ENCODE measurements at places on chromosomes 7 and 10. TPM values are rescaled to one million over a fixed set of nuclear protein-coding genes. Genes with fewer than 3 reads are reported as not detected.

The AGR2 gene
- polyA plus RNA-seq, result 66.0 TPM

The LRRC4 gene
- polyA plus RNA-seq, result 9.7 TPM

The EIF5AL1 gene
- polyA plus RNA-seq, result 1.6 TPM

The MEST gene
- polyA plus RNA-seq, result 569 TPM

The LLCFC1 gene
- polyA plus RNA-seq, result 0.40 TPM

The SLC29A3 gene
- polyA plus RNA-seq, result 8.7 TPM

The DEPP1 gene
- polyA plus RNA-seq, result 10.3 TPM

The PON1 gene
- polyA plus RNA-seq, result 0.41 TPM

The PDZD7 gene
- 2.8 TPM for polyA plus RNA-seq

The PSD gene
- polyA plus RNA-seq, result 12.2 TPM

The GOLGA7B gene
- polyA plus RNA-seq, result 1.0 TPM

The WAC gene
- 145 TPM for polyA plus RNA-seq

The GCC1 gene
- polyA plus RNA-seq, result 17.0 TPM

The SLC4A2 gene
- polyA plus RNA-seq, result 115 TPM

The ARHGEF35 gene
- 18.4 TPM for polyA plus RNA-seq

The EPDR1 gene
- polyA plus RNA-seq, result 19.8 TPM

The AEBP1 gene
- polyA plus RNA-seq, result 69.2 TPM

The HTR5A gene
- polyA plus RNA-seq, result not detected

The HELLS gene
- 44.2 TPM for polyA plus RNA-seq

The CADPS2 gene
- polyA plus RNA-seq, result 48.0 TPM

The TUBB8 gene
- polyA plus RNA-seq, result 1.5 TPM

The KBTBD2 gene
- polyA plus RNA-seq, result 52.7 TPM

The ADCY1 gene
- 3.6 TPM for polyA plus RNA-seq

The CYP2E1 gene
- polyA plus RNA-seq, result 1.3 TPM

The WDR86 gene
- polyA plus RNA-seq, result 34.9 TPM

The GLI3 gene
- polyA plus RNA-seq, result 16.5 TPM

The GRID1 gene
- 1.6 TPM for polyA plus RNA-seq

The SLC29A4 gene
- polyA plus RNA-seq, result 33.8 TPM

The PDAP1 gene
- polyA plus RNA-seq, result 146 TPM

The COL17A1 gene
- polyA plus RNA-seq, result 0.78 TPM

The MMD2 gene
- polyA plus RNA-seq, result 0.23 TPM

The BMPER gene
- 27.8 TPM for polyA plus RNA-seq

The SORCS3 gene
- polyA plus RNA-seq, result 3.5 TPM

The AKR1C8 gene
- 0.28 TPM for polyA plus RNA-seq

The SFTPD gene
- polyA plus RNA-seq, result 0.83 TPM

The RSU1 gene
- polyA plus RNA-seq, result 72.9 TPM

The CPEB3 gene
- 2.7 TPM for polyA plus RNA-seq

The TOMM7 gene
- 461 TPM for polyA plus RNA-seq

The CFAP43 gene
- 25.0 TPM for polyA plus RNA-seq

The RTKN2 gene
- polyA plus RNA-seq, result 10.1 TPM

The CNPY1 gene
- not detected for polyA plus RNA-seq

The INMT gene
- polyA plus RNA-seq, result 1.3 TPM

The RBM33 gene
- 31.9 TPM for polyA plus RNA-seq

The ZNF487 gene
- 9.2 TPM for polyA plus RNA-seq

The TEX47 gene
- not detected for polyA plus RNA-seq

The PRRT4 gene
- 1.1 TPM for polyA plus RNA-seq

The LRRN3 gene
- polyA plus RNA-seq, result 4.0 TPM

The SYT15 gene
- 10.4 TPM for polyA plus RNA-seq

The GSDME gene
- polyA plus RNA-seq, result 17.1 TPM

The RASSF4 gene
- polyA plus RNA-seq, result 33.9 TPM

The DLG5 gene
- 53.8 TPM for polyA plus RNA-seq
